NT2/D1 (cell line): ENCODE measurements at places on chromosomes 2 and 18.

DNA sequence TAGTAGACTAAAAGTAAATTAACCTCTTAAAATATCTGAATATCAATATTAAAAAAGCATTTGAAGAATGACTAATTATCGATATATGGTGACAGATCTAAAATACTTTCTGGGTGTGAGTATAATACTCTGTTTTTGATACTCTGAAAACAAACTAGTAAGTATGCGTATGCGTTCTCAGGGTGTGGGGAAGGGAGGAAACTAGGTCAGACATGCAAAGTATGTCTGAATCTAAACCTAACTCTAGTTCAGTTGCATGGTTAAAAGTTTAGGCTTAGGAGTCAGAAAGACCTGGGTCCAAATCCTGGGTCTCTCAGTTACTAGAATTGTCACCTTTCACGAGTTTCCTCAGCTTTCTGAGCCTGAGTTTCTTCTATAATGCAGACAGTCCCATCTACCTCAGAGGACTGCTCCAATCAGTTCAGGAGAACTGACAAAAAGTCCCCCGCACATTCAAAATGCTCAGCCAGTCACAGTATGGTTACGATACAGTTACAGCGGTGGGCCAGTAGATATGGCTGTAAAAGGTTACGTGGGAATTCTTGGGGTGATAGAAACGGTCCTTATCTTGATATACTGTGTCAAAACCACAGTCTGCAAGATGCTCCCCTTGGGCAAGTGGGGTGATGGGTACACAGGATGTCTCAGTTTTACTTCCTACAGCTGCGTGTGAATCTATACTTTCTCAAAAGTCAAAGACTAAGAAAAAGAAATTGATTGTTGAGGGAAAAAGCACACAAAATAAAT is 29.2 kb downstream of the UNC50 start:
- no peak for DNase-seq

- no peak for DNase-seq
Measured at GRCh38 chr2:16739778-16740581, 74.3 kb upstream of the CYRIA start.

DNA sequence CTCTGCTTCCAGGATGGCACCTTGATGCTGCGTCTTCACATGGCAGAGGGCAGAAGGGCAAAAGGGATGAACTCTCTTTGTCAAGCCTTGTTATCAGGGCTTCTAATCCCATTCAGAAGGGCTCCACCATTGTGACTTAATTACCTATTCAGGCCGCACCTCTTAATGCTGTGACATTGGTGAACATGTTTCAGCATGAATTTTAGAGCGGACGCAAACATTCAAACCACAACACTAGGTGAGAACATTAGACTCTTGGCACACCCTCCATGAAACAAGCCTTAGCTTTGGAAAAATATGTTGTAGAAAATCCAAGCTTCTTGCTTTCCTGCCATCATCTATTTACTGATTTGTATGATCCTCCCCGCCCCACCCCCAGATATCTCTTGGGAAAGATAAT is 17.9 kb downstream of the DAW1 start:
- DNase-seq: no peak

DNA sequence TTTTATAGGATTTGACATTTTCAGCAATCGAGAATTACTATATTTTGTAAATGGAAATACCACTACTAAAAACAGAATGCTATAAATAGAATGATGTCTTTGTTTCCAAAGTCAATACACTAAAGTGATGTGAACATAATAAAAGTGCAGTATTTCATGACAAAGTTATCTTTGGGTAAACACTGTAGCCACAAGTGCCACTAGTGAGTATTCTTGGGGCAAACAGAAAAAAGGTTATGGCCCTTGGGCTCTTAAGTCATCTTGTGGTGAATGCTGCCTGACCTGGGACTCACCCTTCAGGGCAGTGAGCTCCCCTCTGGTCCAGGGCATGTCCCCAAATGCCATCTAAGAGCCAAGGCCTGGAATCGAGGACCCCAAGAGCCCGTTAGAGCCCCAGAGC is 99.2 kb upstream of the KYNU start:
- no peak for DNase-seq

- DNase-seq: no peak
Measured at GRCh38 chr2:192416060-192416459, 221.3 kb upstream of the TMEFF2 start.

GRCh38 chr2:103773884-103774283 is 1012.1 kb downstream of the TMEM182 start:
- DNase-seq: no peak

GRCh38 chr2:66526180-66526579 is 91.3 kb downstream of the MEIS1 start:
- DNase-seq: no peak

DNA sequence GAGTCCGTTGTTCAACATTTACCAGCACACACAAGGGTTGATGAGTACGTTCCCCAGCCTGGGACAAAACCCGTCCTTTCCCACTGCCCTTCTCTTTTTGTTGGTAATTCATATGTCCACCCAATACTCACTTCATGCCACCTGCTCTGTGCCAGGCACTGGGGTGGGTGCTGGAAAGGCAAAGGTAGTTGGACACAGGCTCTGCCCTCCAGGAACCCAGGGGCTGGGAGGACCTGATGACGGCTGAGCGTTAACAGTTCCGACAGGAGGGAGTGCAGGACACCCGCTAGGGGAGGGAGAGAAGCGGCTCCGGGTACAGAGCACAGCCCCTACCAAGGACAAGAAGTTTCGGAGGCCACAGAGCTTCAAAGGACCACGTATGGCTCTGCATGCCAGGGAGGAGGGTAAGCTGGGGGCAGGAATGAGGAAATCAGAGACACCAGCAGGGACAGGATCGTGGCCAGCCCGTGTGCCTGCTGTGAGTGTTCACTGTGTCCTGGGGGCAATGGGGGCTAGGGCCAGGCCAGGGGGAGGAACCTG is 134.1 kb upstream of the GPC1 start:
- no peak for DNase-seq

- DNase-seq: no peak
Measured at GRCh38 chr2:113770929-113771328, 14.5 kb upstream of the SLC35F5 start.

GRCh38 chr2:217467331-217467730 is 535.5 kb downstream of the TNS1 start:
- DNase-seq: no peak

GRCh38 chr2:38125842-38126241 is 49.9 kb upstream of the CYP1B1 start:
- no peak for DNase-seq

- DNase-seq: no peak
Measured at GRCh38 chr2:6212491-6212890, 520.3 kb downstream of the SOX11 start.

GRCh38 chr2:177671662-177672061 is 279.1 kb downstream of the AGPS start:
- DNase-seq: no peak

GRCh38 chr18:30709595-30709994 is 332.9 kb downstream of the DSC3 start:
- no peak for DNase-seq

GRCh38 chr2:202269585-202269984 is 4.0 kb downstream of the NOP58 start:
- DNase-seq: no peak

- no peak for DNase-seq
Measured at GRCh38 chr18:25704071-25704470, 352.1 kb upstream of the ZNF521 start.

GRCh38 chr2:168471163-168471475 is 15.0 kb downstream of the CERS6 start:
- no peak for DNase-seq

DNA sequence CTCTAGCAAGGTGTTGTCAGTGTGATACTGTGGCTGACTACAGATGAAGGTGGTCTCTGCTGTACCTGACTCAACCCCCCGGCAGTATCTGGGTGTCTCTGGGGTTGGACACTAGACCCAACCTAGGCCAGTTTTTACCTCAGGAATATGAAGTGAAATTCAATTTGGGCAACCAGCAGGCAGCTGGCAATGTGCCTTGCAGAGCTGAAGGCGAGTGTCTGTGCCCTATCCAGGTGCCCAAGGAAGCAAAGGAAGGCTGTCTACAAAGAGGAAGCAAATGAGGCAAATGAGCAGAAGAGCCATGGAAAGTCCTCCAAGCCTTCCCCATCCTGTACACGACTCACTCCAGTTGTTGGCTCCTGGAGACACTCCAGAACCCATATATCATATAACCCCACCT is 264.6 kb upstream of the AGAP1 start:
- no peak for DNase-seq

DNA sequence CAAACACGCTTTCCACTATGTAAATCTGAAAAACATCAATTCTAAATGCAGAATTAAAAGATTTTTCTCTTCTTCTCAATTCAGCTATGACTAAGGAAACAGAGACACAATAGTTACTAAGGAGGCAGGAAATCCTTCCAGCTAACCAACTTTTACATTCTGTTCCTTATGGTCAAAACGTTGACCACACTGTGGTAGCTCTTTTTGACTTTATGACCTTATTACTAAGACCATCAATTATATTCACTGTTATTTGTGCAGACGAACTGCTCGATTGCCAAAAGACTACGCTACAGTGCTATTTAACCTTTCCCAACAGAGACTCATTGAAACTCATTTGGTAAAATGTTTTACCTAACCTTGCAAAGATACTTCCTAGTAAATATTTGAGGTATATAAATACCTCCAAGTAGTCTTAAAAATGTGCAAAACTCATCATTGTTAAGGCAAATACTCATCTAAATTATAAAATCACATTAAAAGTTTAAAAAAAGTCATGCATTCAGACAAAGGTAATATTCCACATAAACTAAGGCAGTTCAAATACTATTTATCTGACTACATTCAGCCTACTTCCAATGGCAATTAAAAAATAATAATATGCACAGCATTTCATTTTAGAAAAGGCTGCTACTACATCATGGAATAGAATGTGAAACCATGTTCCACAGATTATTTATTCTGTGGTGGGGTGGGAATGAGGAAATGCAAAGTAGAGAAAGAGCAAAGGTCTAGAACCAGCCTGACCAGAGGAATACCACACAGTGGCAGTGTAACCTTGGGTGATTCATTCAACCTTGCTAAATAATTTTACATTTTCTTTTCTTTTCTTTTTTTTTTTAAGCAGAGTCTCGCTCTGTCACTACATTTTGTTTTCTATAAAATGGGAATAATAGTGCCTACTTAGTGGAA is 139.9 kb downstream of the THADA start:
- no peak for DNase-seq

GRCh38 chr18:47418746-47419145 is 167.3 kb upstream of the SKOR2 start:
- DNase-seq: no peak

- no peak for DNase-seq
Measured at GRCh38 chr2:240605867-240606743, 19.2 kb upstream of the GPR35 start.

DNA sequence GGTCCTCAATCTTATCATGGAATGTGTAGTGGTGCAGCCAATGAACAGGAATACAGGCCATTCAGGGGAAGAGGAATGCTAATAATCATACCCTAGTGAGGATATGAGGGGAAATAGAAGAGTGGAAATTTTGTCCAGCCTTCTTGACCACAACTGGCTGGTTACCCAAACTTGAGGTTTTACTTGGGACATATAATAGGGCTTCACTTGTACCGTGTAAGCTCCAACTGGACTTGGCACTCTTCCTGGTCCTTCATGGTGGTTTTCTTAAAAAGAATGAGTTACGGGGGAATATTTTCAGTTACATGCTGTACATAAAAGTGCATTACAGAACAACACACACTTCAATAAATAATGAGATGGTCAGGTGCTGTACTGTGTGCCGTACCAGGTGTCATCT is 234.9 kb upstream of the RASGRP3 start:
- no peak for DNase-seq

- DNase-seq: no peak
Measured at GRCh38 chr2:84889332-84889731, 8.4 kb upstream of the TRABD2A start.

GRCh38 chr2:44169155-44169898 is 652 bp downstream of the PPM1B start:
- DNase-seq: no peak

DNA sequence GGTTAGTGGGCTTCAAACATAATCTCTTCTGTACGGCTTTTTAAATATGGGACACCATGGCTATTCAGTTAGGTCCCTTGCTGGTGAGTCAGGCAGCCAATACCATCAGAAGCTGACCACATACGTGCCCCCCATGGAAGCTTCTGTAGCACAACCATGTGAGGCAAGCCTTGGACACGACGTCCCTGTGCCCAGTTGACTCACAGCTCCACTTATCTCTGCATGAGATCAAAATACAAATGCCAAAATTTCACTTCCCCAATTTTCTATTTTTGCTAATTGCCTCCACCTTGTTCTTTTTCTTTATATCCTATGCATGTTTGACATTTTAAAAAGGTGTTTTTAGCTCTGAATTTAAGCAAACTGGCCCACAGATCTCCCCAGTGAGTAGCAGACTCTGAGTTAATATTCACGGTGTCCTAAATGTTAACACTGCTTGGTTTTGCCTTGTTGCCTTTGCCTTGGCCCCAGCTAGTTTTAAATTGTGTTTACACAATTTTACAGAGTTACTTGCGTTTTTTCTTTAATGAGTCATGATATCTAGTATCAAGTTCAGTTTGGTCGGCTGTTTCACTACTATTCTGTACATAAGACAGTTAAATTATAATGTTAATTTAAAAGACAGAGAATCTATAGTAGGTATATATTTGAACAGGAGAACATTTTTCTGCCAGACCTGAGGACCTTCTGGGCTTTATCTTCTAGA is 77.5 kb downstream of the CDCA7 start:
- no peak for DNase-seq

DNA sequence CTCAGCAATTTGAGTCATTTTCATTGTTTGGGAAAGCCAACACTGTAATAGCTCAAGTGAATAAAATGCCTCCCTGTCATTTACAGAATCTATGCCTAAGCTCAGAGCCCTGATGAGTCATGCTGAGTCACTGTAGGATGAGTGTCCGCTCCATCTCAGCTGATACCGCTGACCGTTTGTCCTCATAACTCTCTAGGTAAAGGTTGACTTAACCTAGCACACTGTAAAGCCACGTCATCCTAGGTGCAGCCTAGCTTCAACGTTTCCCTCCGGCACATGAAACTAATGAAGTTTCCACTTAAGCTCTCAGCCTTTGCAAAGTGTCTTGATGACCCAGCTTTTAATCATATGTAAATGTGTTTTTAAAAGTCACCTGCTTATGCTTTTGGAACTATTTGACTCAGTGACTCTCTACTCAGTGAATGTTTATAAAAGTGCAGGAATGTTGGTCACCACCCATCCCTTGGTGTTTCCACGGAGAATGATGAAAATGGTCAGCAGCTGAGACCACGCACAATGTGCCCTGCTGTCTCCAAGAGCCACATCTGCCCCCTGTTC is 154.0 kb downstream of the PMAIP1 start:
- DNase-seq: no peak

- DNase-seq: no peak
Measured at GRCh38 chr2:133495226-133495625, 73.0 kb downstream of the NCKAP5 start.

DNA sequence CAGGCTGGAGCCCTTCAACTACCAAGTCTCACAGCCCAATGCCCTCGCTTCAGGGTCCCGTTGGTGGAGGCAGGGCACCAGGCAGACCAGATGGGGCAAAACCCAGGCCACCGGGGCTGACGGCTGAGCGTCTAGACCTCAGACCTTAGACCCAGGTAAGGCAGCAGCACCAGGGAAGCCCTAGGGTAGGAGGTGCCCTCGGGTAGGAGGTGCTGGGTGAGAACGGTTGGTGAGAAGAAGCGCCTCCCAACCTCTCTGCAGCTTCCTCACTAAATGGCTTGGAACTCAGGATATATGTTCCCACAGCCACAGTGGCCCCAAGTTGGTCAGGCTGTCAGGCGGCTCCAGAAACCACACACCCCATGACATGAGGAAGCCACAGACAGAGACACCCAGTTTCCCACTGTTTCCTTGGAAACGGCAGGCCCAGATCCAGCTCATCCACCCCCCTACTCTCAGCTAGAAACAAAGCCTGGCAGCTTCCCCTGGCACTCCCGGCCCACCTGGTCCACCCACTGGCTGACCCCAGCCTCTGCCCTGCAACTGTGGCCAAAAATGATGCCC is 13.1 kb upstream of the MLPH start:
- no peak for DNase-seq
